ENCODE measurements at places on chromosomes 5 and 9.

- no peak for DNase-seq
These were observed 77.4 kb upstream of the DMRT1 start for GRCh38 chr9:764105-764524.

DNA sequence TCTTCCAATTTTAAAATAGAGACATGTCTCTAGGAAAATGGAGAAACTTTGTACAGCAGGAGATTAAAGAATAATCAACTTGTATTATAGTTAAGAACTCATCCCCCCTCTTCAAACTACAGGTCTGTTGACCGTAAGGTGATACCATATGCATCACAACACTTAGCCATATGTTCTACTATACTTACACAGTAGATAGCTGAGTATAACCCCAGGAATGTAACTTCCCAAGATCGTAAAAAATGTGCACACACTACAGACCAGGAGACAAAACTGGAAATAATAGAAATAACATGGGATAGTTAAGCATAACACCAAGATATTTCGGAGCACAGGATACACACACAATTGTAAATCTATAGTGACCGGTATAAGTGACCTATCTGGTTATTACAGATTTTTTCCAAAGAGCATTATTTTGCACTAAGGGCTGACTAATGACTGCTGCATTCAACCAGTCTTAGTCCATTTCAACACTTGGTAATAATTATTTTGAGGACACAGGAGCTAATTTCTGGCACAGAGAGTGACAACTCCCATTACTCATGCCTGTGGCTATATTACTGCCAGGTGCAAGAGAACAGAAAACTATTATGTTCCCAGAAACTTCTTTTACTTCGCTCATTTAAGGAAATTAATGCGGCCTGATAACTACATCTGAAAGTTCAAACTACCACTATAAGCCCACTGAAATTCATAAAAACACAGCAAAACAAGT, 15.4 kb upstream of the ZNF622 start:
- no peak for DNase-seq

DNA sequence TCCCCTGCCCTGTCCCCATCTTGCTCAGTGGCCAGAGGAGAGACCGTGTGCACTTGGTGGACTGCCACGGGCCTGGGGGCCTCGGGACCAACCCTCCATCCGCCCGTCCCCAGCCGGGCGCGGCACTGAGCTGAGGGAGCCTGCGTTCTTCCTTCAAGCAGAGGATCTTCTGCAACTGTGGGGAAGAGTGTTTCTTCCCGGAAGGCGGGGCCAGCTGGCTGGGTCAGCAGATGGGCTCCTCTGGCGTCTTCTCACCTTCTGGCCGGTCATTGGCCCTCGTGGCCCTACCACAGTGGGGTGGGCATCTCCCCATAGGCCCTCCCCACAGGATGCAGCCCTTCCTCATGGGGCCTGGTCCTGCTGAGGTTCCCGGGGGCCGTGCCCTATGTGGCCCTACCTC, 17.4 kb downstream of the RXRA start:
- DNase-seq: no peak

GRCh38 chr5:168528521-168529373, at the start of gene FBLL1:
TSS of gene FBLL1 (plus strand) at chr5:168529305. CDS start at chr5:168529505, 200 bp downstream.
- no peak for DNase-seq

- no peak for DNase-seq
These were observed 440.4 kb downstream of the DMRT2 start for GRCh38 chr9:1490341-1491232.

GRCh38 chr9:95459851-95460517, 56.8 kb downstream of the PTCH1 start:
- no peak for DNase-seq

GRCh38 chr9:935348-935965, 41.0 kb upstream of the DMRT3 start:
- no peak for DNase-seq

GRCh38 chr5:161925960-161926359, 78.0 kb downstream of the GABRA1 start:
- DNase-seq: no peak

DNA sequence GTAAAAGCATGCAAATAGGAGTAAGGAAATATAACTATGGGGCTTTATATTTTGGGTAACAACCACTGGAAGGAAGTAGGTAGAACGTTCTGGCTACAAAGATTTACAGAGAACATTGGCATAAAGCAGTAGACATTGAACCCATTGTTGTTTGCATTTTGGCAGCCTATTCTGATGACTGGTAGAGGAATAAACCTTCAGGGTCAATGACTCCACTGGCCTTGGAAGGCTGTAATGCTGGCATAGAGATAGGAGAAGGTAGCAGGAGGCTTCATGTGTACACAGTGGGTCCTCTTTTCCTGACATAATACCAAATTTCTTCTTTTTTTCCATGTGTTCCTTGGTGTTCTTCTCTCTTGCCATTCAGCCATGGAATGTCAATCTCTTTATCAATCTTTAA, 462.8 kb upstream of the ZNF462 start:
- no peak for DNase-seq

GRCh38 chr9:137404961-137405567, 17.9 kb downstream of the EXD3 start:
- no peak for DNase-seq

DNA sequence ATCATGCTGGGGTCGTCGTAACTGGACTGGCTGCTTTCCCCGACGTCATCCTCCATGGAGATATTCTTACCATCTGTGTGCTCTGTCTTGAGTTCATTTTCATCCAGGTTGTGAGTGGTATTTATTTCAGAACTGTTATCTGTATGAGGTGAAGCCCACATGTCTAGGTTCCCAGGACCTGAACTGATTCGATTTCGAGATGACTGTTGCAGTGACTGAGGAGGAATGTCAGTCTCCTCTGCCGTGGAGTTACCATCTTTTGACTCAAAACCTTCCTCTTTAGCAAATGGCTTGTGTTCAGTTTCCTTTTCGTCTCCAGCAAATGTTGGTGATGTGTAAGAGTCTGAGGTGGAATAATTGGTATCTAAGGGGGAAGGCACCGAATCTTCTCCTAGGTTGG, 55.2 kb upstream of the PCA3 start:
- no peak for DNase-seq

GRCh38 chr5:59786334-59786805, 107.2 kb downstream of the PDE4D start:
- DNase-seq: no peak

DNA sequence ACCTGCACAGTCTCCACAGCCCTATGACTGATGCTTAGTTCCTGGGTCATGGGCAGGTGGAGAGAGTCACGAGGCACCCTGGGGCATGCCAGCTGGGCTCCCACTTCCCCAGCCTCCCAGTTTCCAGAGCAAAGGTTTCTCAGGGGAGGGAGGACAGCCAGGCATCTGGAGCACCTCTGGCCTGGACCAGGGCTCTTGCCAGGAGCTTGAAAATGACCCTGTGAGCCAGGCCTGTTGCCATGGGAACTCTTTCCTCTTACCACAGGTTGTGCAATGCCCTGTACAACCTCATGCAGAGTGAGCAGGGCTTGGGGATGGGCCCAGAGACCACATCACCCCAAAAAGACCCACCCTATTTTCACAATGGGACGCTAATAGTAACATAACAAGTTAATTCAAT, 113.1 kb downstream of the PSD2 start:
- DNase-seq: no peak

- no peak for DNase-seq
These were observed 199.7 kb downstream of the ARHGAP26 start for GRCh38 chr5:142969624-142970439.

DNA sequence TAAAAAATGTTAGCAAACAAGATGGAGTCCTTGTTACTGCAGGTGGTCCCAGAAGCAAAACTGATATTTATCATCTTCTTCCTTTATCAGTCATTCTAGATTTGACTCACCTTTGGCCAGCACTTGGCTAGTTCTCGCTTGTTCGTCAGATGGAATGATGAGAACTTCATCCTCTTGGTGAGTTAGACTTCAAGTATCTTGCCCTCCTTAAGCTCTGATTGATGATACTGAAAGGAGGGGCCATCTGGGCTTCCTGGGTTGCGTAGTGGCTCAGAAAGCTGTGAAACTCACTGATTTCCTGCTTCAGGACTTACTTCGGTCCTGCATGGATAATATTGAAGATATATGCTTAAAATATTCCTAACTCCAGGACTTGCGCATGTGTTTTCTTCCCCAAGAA, 1248.2 kb upstream of the CDH9 start:
- no peak for DNase-seq

DNA sequence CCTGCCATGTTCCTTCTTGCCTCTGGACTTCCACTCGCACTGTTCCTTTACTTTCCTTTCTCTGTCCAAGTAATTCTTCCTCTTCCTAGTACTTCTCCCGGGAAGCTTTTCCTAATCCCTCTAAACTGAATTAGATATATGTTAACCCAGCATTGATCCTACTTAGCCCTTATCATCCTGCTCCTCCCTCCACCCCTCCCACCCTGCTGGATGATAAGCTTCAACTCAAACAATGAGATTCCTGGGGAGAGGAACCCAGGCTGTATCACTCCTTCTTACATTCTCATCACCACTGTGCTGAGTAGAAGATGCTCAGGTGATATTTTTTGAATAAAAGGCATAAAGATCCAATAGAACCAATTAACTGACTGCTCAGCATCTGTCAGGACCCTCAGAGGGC, 45.7 kb downstream of the CDK5RAP2 start:
- no peak for DNase-seq

DNA sequence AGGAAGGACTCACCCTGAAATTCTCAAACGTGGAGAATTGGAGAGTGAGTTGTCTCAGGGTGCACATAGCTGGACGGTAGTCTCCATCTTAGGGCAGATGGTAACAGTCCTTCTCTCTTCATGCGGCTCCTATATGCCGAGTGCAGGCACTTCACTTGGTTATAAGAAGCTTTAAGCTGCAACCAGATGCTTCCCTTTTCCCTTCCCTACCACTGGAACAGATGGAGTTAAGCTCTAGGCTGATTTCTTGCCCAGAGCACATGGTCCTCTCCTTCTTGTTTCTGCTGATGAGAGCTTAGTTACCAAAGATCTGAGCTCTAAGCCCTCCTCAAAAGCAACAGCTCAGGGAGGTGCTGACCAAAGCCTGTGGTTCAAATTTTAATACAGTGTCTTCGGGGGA, 355.7 kb downstream of the ARHGEF28 start:
- no peak for DNase-seq

GRCh38 chr9:110748251-110748893, 79.8 kb downstream of the MUSK start:
- no peak for DNase-seq

- DNase-seq: no peak
These were observed 14.2 kb downstream of the GLIPR2 start for GRCh38 chr9:36150574-36151315.

- no peak for DNase-seq
These were observed 130.4 kb upstream of the POC5 start for GRCh38 chr5:75847561-75848021.

DNA sequence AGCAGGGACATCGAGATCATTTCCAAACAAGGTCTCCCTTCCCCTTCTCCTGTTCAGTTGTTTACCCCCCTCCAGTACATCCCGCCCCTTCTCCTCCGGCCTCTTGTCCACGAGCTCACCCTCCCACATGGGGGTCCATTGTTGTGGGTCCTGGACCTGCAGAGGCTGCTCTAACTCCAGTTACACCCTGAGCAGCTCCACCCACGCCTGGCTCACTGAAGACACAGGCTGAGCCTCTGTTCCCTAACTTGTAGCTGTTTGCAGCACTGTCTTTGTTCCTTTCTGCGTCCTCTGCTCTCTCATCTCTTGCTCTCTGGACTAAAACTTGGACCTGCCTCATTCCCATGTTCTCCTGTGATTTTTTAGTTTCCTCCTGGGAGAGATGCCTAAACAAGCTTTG, 377.5 kb downstream of the MED10 start:
- DNase-seq: no peak

- no peak for DNase-seq
These were observed 1.0 kb downstream of the ADAMTS19 start for GRCh38 chr5:129460936-129461710.

DNA sequence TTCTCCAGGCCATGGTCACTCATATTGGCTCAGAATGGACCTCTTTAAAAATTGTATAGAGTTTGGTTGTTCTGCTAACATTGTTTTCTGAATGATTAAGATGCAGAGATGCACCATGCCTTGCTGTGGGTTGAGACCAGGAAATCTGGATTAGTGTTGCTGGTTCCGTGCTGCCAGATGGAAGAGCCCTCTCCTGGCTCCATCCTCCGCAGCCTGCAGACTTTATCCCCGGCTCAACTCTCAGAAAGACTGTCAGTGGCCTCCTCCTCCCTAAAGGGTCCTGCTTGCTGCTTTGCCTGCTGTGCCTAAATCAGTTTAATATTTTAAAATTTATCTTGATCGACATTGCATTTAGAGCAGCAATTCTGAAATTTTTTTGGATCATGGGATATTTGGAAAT, 196.7 kb downstream of the TENT4A start:
- no peak for DNase-seq

DNA sequence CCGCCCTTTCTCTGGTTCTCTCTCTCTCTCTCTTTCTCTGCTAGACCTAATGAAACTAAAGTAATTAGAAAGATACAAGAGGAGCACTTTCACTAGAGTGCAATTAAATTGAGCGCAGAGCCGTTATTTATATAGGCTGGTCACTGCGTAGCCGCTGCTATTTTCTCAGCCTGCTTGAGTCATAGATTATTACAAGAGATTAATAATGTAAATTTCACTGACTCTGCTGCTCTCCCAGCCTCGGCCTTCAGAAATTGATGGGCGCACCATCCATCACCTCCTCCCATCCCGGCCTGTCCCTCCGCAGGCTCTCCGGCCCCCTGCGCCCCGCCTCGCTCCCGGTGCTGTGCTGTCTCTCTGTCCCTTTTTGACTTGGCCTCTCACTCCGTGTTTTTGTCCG, 268.0 kb upstream of the MVB12B start:
- DNase-seq: no peak

DNA sequence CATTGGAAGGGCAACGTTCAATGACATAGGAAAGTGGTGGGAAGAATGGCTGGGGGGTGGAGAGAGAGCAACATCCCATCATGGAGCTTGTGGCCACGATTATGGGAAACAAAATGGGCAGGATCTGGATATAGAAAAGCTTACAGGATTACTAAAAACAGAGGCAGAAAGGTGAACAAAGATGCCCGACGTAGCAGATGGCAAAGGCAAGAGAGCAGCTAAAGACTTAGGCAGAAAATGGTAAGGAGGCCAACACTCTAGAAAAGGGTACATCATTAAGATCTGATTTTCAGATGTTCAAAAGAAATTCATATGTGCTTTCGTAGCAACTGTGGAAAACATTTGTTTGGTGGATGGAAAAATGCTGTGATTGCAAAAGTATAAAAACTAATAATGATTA, 102.5 kb downstream of the OTULIN start:
- DNase-seq: no peak

DNA sequence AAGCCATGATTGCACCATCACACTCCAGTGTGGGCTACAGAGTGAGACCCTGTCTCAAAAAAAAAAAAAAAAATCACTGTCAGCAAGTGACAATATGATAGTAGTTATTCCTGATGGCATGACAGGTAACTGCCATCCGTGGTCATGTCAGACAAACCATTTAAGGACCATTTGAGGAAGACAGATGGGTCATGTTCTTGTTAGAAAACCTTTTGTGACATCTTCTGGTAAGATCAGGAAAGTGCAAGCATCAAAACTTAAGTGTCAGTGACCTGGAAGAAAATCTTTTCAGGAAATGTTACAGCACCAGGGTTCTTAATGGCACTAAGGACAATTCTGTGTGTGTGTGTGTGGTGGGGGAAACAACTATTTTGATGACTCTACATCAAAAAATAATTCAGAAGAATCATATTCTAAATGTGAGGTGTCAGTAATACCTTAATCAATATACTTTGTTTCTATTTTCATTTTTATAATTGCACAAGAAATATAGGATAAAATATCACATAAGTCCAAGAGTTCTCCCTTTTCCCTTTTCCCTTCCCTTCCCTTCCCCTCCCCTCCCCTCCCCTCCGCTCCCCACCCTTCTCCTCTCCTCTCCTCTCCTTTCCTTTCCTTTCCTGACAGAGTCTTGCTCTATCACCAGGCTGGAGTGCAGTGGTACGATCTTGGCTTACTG, 17.8 kb downstream of the SLC38A9 start:
- DNase-seq: no peak
